Activated naive CD4-positive, alpha-beta T cell treated with anti-CD3 and anti-CD28 coated beads for 36 hours (primary cell): ENCODE measurements at places on chromosomes 7 and 10. TPM values are rescaled to one million over a fixed set of nuclear protein-coding genes. Genes with fewer than 3 reads are reported as not detected.

DNA sequence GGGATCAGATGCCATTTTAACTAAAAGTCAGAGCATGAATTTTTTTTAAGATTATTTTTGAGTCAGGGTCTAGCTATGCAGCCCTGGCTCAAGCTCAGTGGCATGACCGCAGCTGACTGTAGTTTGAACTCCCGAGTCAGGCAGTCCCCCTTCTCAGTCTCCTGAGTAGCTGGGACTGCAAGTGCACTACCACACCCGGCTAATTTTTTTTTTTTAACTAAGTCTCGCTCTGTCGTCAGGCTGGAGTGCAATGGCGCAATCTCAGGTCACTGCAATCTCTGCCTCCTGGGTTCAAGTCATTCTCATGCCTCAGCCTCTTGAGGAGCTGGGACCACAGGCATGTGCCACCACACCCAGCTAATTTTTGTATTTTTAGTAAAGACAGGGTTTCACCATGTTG is 7.8 kb downstream of the TAS2R41 start:
- DNase-seq, result no peak

AMZ1 gene
- total RNA-seq, result 0.47 TPM

- no peak for DNase-seq
These were observed 46.2 kb downstream of the BMPR1A start for GRCh38 chr10:86802473-86803108.

GRCh38 chr7:1053002-1053411 is 8.7 kb downstream of the GPR146 start:
- DNase-seq, result no peak

DNA sequence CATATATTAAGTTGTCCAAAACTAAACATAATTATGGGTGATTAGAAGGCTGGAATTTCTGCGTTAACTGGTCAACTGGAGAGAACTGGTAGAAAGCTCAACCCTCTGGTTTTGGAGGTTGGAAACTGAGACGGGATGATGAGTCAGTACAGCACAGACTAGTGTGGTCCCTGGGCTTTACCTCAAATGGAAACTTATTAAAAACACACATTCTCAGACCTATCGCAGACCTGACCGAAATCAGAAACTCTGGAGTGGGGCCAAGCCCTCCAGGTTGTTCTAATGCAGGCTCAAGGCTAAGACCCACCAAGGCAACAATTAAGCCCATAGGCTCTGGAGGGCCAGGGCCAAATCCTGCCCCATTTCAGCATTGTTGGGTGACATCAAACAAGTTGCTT is 136.9 kb downstream of the KCNMA1 start:
- DNase-seq, result no peak

DNA sequence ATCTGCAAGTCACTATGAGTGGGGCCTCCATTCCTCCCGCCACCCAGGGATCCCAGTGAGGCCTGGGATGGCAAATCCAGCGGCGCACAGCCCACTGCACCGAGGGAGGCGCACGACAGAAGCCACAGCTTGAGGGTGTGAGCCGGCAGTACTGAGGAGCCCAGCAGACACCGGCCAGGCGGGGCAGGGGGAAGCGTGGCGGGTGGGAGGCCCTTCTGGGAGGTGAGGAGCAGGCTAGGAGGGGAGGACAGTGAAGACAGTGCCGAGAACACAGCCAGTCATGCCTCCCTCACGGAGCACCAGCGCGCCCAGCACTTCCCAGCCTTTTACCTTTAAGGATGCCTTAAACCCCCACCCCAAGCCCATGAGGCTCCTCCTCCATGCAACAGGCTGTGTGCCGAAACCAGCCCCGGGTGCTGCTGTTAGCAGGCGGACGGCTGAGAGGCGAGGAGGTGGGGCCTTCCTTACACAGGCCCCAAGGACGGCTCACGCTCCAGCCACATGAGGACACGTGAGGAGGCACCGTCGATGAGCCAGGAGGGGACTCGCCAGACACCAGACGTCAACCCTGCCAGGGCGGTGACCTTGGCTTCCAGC is 258.5 kb downstream of the PTPRN2 start:
- DNase-seq, result no peak

DNA sequence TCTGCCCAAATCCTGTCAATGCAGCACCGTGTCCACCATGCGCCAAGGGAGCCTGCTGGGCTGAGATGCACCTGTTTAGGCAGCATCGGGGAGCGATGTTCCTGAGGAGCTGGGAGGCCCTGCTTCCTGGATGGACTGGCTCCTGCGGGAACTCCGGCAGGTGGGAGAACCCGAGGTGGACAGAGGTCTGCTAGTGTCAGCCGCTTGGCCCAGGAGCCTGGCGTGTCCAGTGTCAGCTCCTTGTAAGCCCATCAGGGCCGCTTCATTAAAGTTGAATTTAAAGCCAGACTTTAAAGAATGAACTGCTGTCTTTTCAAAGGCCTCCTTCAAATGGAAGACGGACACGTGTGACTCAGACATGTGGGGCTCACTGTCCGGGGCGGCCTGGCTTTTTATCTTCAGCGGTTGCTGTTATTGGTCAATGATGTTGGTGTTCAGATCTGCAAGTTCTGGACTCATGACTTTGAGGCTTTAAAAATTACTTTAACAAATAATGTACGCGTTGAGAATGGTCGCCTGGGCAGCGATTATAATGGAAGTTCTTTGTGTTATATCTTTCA is 422.5 kb downstream of the DNAJB6 start:
- no peak for DNase-seq

RELN gene
- total RNA-seq, result not detected

SLC13A1 gene
- not detected for total RNA-seq

GRCh38 chr10:27747096-27747451 is 1.5 kb upstream of the MKX start:
- DNase-seq, result peak; percentile 19

DNA sequence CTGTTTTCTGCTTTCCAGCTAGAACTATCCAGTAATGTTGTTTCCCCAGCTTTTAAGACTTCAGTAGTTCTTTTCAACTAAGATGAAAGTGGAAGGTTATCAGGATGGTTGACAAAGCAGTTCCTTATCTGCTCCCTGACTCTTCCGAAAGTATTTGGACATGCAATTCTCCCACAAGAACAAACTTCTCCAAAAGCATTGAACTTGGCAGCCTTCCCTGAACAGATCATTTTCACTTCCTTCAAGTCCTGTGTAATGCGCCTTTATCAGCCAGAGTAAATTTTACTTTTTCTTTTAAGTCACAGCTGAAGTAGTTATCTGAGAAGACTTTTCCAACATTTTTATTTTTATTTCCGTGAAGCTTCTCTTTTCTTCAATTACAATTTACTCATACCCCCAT is 39.7 kb downstream of the CDC14C start:
- no peak for DNase-seq

DNA sequence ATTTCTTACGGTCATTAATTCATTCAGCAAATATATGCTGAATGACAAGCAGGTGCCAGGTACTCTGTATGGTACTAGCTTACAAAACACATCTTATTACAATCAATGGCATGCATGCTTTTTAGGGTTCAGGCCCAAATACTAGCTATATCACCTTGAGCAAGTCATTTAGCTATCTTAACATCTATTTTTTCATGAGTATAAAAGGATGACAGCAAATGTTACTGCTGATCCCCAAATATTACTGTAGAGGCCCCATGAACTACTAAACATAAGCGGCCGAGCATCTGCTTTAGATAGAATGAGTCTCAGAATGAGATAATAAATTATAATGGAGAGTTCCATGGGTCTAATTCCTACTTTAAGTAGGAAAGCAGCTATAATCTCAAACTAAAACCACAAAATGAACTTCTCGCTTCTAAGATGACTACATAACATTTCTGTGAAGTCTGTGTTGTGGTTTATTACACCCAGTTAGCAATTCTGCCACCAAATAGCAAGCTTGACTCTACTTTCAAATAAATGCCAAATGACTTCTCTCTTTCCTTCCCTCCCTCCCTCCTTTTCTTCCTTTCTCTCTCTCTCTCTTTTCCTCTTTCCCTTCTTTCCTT is 113.7 kb upstream of the LRRN3 start:
- no peak for DNase-seq

DNA sequence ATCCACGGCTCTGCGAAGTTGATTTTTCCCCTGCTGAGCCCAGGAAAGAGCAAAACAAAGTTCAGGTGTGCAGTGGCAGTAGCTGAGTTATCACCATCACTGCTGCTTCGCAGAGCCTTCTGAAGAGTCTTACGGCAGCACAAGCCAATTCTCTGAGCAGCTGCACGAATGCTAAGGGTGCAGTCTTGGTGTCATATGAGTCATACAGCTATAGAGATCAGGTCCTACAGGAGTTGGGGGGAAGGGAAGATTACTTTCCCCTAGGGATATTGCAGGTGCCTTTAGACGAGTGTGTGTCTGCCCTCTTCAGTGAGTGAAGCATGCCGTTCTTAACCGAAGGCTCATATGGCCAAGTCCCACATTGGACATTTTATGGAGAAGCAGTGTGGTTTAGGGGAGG is 227.8 kb downstream of the CELF2 start:
- DNase-seq, result peak; percentile 57

DNA sequence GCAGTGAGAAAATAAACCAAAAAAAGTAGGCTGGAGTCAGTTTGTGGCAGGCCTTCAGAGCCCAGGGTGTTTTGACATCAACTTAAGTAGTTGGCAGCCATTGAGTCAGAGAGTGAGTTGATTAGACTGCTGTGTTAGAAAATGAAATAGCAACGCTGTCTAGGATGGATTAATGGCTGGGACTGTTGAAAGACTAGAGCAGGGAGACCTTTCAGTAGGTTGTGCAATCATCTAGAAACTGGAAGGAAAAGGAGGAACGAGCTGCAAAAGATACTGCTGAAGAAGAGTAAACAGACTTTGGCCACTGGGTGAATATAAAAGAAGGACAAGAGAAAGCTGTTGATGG is 28.6 kb upstream of the TRIL start:
- DNase-seq, result no peak

GRCh38 chr7:150961510-150962289 is 16.4 kb downstream of the KCNH2 start:
- DNase-seq, result no peak

ELFN1 gene
- total RNA-seq, result not detected

DNA sequence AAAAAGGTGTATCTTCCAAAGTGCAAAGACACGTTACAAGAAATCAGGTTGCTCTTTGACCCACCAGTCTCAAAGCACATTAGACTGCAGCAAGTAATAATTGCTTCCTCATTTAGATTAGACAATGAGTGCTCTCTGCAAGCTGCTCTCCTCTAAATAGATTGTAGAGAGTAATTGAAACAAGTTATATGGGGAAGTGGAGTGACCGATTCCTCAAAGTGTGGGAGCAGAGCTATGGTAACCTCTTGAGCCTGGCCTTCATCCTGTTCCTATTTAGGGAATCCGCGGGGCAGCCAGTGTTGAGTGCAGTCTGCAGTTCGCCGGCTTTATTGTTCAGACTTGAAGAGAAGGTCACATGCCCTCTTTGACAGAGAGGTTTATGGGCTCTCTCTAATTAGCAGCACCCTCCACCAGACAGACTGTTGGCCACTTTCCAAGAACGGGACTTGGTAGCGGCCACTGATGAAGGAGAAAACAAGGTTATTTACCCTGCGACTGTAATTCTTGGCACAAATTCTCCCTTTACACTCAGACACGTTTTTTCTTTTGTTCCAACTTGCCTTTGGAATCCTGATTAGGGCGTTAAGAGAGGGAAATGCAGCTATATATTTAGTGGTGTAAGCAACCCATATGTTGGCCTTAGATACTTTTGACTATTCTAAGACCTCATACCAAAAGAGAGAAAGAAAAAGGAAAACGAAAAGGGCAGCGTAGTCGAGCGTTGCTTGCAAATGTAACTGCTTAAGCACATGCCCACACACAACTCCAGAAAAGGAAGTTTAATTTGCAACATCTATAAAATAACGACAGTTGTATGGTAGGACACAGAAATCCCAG is 107.5 kb downstream of the REEP3 start:
- peak; percentile 18 for DNase-seq

FBH1 gene
- total RNA-seq, result 42.7 TPM

SGPL1 gene
- 17.2 TPM for total RNA-seq

GRCh38 chr7:133412942-133413341 is 160.1 kb downstream of the EXOC4 start:
- no peak for DNase-seq

DNA sequence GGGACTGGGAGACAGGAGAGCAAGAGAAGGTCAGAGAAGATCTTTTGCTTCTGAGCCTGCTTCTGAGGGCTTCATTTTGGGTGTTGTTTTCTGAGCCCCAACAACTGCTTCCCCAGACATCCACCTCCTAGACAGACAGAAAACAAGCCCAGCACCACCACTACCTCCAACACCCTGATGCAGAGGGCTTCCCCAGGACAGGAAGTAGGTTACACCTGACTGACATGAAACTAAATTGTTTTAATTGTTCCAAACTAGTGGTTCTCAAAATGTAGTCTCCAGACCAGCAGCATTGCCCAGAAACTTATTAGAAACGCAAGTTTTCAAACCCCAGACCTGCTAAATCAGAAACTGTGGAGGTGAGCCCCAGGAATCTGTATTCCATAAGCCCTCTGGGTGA is 163.6 kb upstream of the KMT2E start:
- no peak for DNase-seq

LANCL2 gene
- 10.6 TPM for total RNA-seq

DNA sequence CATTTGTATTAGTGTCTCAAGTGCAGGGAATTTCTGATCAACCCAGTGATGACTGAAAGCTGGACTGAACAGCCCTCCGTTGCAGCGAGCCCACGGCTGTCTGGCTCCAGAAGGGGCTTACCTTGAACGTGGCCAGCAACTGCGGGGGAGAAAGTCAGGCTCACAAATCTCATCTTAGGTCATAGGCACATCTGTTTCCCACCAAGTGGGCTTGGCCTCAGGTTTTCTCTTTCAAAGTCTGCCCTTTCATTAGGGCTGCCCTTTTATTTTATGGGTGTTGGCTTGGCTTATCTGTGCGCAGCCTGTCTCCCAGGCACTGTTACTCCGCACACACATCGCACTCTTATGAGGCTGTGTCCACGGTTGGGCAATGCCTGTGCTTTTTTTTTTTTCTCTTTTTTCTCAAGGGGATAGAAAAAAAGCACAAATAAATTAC is 178.0 kb downstream of the JCAD start:
- DNase-seq, result no peak

JAKMIP3 gene
- total RNA-seq, result 0.40 TPM

- no peak for DNase-seq
These were observed 58.2 kb downstream of the ABI1 start for GRCh38 chr10:26802527-26802926.

DNA sequence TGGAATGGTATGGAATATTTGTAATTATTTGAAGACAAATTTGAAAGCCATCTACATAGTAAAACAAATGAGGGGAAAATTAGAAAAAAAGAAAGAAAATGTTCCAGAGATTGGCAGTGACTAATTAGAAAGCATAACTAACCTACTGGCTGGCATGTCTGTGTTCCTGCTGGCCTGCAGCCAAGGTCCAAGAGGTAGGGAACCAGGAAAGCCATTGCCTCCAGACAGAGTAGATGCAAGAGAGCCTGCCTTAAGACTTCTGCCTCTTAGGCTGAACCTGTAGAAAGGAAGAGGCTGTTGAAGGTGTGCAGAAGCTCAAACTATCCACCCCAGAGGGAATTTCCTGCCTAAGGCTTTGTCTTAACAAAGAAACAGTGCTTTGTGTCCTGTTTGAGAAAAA is 982.0 kb downstream of the SORCS1 start:
- DNase-seq, result no peak

GRCh38 chr7:49174396-49174795 is 250.0 kb downstream of the CDC14C start:
- no peak for DNase-seq

UCN3 gene
- not detected for total RNA-seq

- no peak for DNase-seq
These were observed 93.8 kb downstream of the CUX1 start for GRCh38 chr7:101910991-101911799.

GRID1 gene
- not detected for total RNA-seq

FEZF1 gene
- not detected for total RNA-seq

ASZ1 gene
- not detected for total RNA-seq
